ENCODE measurements at places on chromosomes 12 and 14.

GRCh38 chr14:37090026-37090425, 82.4 kb downstream of the SLC25A21 start:
- DNase-seq: no peak

DNA sequence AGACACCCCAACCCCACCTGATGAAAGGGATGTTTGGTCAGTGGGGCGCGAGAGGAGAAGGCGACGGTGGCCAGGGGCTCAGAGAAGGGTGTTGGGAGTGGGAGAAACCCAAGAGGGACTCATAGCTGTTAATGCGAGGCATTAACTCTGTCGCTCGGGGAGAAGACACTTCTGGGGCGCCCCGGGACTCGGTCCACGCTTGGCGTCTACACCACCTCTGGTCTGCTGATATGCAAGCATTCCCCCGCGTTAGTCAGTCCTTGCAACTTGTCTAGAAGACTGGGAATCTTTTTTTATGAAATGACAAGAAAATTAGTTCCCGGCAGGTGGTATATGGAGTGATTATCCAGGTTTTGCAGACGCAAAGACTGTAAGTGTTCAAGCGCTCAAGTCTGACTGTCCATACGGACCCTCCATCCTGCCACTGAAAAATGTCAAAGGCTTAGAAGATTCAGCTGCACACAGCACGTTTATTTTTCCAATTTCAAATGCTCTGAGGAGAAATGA, 360 bp upstream of the SLC35F4 start:
- no peak for DNase-seq

- no peak for DNase-seq
Measured at GRCh38 chr12:114500775-114501473, 95.0 kb upstream of the TBX5 start.

DNA sequence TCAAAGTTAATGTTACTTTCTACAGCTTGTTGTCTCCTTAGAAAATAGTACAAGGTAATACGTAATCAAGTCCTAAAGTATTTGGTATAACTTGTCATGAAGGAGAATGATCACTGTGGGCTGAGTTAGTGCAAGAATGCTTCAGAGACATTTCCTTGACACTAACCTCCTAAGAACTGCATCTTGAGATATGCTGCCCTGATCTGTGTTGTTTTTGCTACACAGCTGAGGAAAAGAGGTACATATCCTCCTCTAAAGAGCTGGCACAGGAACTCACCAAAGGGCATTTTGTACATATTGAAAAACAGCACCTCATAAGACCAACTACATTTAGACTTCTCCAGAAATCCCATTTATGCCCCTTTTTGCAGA, 28.7 kb downstream of the RAP1B start:
- DNase-seq: no peak

All from myocyte (in vitro differentiated cells).